ACHN (cell line): ENCODE measurements at places on chromosomes 11 and 22.

GRCh38 chr11:33157103-33158027 is 3.9 kb downstream of the CSTF3 start:
- no peak for DNase-seq

DNA sequence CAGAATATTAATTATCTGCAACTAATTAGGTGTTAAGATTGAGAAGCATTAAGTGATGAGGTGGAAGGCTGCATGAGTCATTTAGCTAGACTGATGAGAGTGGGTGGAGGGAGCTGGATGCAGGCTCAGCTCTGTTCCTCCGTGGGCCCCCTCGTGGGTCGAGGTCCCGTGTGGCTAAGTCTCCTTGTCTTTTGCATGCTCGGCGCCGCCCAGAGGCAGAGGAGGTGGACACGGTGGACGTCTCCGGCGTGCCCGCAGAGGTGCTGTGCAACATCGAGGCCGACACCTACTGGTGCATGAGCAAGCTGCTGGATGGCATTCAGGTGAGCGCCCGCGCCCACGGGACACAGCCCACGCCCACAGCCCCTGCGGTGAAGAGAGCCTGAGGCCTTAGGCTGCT is 211.6 kb downstream of the TBC1D22A start:
- no peak for DNase-seq

GRCh38 chr11:114317787-114318137 is 21.6 kb downstream of the NNMT start:
- peak; percentile 54 for DNase-seq

DNA sequence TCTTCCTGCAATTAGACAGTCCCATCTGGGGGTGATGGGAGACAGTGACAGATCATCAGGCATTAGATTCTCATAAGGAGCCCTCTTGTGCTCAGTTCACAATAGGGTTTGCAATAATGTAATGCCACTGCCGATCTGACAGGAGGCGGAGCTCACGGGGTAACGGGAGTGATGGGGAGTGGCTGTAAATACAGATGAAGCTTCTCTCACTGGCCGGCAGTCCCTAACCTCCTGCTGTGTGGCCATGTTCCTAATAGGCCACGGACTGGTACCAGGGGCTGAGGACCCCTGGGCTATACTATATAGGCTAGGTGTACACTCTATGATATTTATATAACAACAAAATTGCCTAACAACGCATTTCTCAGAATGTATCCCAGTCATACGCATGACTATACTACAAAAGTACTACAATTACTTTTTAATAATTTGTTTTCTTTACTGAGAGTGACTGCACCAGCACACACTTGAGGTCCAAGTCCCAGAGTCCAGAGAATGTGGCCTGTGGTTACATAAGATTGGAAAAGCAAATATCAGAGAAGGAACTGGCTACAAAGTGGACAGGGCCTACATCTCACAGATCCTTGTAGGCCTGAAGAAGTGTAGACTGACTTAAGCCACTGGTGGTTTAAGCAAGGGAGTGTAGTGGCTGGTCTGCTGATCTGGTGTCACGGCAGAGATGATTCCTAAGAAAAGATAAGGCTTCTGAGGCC is 200.0 kb downstream of the LARGE1 start:
- no peak for DNase-seq

DNA sequence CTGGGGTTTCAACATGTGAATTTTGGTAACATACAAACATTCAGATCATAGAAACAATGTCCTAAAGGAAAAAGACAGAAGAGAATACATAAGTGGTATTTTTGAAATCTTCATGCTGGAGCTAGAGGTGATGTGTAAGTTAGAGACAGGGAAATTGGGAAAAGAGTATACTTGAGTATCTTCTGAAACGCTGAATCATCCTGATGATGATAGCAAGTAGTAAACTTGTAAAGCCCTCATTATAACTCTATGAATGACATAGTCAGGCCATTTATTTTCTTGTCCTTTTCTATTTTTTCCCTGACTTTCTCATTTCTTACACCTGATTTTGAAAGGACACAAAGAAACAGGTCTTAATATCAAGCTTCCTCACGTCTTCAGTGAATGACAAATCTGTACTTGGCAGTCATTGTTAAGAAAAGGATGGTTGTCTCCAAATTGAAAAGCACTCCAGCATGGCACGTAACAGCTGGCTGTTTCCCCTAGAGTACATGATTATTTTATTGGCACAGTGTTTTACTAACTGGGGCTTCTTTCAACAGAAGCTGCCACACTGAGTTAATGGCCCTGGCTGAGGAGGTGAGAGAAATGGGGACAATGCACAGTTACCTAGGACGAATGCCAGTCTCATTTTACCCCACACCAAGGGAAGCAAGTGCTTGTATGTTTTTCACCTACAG is 140.7 kb upstream of the CTSC start:
- no peak for DNase-seq

GRCh38 chr11:74311352-74311926 is at the start of gene P4HA3:
TSS of gene P4HA3 (minus strand) at chr11:74311640. CDS start at chr11:74311611, 29 bp downstream.
- peak; percentile 30 for DNase-seq

DNA sequence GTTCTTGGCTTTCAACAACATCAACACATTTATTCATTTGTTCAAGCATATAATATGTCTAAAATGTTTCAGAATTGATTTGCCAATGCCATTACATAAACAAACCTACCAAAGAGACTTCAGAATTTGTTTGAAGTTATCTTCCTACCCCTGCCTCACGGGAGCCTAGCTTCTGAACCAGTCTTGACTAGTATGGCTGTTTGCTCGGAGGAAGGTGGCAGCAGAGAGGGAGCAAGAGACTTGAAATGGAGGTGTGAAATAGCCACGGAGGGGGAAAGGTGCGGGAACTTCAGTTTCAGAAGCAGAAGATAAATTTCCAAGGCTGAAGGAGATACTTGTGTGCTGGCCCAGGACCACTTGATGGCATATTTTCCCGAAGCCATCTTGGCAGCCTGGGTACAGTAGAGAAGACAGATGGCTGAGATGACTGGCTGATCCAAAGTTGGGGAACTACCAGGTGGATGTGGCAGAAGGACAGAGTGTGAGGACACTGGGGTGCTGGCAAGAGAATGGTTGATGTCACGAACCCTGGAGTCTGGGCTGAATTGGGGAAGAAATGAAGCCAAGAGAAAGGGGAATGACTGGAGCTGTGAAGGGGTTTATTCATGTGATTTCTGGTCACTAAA is 14.0 kb upstream of the MTCH2 start:
- no peak for DNase-seq

DNA sequence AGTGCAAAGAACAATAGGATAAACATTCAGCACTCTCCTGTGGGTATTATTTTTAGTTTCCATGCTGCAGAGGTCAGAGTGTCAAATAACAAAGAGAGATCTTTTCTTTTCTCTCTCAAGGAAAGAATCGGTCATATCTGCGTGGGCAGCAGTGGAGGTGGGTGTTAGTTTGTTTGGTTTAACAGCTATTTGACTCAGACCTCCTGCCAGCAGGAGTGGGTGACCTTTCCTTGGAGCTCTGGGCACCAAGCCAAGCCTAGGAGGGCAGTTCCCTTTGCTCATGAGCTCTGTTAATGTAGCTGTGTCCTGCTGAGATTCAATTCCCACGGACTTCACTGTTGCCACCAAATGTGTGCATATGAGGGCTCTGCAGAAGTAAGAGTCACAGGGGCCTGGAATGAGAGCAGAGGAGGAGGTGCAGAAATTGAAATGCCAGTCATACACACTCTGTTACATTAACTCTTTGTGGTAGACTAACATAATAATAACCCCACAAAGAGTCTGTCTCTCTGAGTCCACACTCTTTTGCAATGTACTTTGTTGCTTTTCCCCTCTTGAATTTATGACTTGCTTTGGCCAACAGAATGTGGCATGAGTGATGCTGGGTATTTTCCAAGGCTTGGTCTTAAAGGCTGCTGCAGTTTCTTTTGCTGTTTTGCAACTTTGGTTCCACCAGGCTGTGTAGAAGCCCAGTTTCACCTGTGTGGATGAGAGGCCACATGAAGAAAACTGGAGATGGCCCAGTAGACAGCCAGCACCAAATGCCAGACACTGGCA is 76.0 kb upstream of the GRK3 start:
- DNase-seq, result peak; percentile 82

DNA sequence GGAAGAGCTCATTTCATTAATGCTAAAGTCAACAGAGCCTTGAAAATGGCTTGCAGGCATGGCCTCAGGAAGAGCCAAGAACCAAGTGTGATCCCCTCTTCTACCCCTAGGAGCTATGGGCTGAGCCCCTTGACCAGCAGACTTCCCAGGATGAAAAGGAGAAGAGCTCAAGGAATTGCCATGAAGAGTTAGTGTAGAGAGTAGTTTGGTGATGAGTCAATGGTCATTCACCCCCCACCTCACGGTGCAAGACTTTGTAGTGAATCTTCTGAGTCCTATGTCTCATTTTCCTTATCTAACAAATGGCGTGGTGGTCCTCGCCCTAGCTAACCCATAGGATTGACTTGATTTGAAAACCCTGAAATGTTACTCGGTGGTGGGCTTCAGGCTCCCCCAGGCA is 422.4 kb upstream of the CADM1 start:
- DNase-seq, result no peak

DNA sequence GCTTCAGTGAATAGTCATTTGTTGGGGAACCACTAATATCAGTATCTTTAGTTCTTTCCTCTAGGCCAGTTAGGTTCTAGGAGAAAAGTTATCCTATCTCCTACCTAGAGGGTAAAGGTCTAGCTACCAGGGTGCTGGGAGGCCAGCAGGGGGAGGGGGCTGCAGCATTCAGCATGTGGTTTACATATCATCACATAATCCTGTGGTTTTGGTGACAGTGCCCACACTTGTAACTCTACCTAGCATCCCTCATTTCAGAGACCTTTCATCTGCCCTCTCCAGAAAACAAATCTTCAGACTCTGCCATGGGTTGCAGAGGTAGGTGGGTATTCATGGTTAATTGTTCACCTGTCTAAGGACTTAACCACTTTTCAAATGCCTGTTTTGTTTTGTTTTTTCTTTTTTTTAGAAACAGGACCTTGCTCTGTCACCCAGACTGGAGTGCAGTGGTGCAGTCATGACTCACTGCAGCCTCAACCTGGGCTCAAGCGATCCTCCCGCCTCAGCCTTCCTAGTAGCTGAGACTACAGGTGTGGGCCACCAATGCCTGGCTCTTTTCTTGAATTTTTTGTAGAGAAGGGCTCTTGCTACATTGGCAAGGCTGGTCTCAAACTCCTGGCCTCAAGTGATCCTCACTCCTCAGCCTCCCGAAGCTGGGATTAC is 146.8 kb downstream of the ENTHD1 start:
- DNase-seq, result no peak

DNA sequence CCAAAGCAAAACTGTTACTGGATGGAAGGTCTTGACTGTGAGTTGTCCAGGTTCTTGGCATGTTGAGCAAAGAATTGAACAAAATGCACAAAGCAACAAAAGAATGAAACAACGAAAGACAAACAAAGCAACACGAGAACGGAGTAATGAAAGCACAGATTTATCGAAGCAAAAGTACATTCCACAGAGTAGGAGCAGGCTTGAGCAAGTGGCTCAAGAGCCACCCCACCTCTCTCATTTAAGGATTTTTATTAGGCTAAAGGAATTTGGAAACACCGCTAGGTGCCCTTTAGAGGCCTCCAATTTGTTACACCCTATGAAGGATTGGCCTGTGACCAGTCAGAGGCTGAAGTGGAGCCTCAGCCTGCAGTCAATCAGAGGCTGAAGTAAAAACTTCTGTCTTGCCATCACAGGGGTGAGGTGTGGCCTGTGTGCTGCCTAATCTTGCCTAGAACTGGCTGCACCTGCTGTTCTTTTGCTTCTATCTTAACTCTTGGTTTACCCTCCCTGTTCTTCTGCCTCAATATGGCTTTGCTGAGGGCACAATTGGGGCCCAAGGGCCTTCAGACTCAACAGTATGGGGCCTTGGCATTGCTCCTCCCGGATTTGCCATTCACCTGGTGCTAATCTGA is 59.4 kb upstream of the FTH1 start:
- DNase-seq, result no peak

DNA sequence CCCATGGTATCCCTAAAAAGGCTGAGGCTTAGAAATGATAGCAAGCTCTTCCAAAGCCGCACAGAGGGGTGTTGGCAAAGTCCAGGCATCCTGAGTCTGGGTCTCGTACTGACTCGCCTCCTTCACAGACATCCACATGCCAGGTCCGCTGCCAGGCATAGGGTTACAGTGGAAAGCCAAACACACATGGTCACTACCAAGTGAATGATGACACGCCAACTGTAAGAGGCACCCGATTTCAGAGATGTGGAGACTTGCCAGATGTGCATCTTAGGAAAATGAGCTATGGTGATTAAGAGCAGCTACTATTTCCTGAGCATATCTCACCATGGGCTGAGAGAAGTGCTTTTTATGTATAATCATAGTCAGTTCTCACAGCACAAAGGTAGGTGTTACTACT is 314.9 kb downstream of the MIAT start:
- no peak for DNase-seq
